ENCODE measurements at places on chromosomes 6 and 20.

DNA sequence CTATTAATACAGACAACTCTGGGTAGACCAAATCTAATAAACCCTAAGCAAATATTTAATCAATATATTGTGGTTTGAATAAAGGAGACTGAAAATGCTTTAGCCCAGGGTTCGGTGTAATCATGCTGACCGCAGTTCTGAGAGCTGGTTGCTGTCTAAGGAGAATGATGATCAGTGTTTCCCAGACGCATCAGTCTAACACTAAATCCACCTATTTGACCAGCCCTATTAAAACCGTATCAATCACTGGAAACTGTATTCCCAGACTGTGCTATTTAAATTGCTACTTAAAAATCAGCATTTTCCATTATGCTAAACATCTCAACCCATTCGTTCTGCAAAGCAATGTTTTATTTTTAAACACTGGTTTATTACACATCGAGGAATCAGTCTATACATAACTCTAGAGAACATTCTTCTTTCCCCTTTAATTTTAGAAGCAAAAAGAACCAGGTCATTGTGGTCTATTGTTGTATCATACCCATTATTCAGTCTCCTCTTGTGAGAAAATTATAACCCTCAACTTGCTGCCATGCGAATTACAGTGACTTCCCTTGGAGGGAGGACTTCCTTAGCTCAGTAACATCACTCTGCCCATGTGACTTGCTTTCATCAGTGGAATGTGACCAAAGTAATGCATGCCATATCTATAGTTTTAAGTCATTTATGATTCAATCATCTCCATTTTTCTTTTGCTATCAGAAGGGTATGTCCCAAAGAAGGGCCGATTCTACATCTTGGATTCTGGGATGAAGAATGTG, 515.2 kb upstream of the JAG1 start:
- no peak for DNase-seq

GRCh38 chr20:15742087-15742486, 831.2 kb downstream of the KIF16B start:
- DNase-seq: no peak

DNA sequence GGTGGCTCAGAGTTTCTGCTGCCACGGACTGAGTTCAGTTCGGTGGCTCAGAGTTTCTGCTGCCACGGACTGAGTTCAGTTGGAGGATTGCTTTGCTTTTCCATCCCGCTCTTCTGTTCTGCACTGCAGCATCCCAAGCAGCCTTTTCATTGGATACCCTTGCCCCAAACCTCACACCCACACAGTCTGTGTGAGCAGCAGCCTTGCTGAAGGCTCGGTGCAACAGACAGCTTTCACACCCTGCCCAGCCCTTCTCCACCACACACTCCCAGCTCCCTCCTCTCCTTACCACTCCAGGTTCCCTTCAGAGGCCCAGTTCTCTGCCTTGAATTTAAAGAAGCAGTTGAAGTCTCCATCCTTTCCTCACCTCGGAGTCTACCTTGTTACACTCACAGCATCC, 52.5 kb upstream of the CHD6 start:
- DNase-seq: no peak

DNA sequence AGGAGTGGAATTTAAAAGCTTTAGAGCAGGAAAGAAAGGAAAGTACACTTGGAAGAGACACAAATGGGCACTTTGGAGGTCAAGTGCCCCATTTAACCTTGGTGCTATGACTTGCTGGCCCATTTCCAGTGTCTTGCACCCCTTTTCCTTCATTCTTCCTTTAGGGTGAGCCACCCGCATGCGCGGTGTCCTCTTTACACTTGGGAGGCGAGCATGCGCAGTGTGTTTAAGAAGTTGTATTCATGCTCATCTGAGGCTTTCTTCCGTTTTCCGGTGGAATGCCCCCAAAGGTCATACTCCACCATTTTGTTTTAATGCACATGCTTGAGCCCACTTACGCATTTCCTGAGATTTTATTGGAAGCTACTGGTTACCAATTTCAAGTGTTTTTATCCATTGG, 29.1 kb downstream of the TMEM170B start:
- DNase-seq: no peak

DNA sequence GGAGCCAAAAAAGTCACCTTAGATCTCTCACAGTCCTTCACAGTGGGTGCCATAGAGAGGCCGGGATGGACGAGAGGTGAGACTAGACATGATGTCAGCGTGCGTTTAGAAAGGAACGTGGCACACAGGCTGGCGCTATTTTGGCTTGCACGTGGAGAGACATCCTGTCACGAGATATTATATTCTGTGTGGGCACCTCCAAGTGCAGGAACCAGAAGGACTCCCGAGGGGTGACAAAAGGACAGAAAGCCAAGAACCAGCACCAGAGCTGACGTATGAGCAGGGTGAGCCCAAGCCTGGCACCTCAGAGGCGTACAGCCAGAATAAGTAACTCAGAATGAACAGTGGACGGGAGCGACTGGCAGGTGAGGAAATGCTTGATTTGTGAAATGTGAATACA, 49.9 kb upstream of the QKI start:
- DNase-seq: no peak

DNA sequence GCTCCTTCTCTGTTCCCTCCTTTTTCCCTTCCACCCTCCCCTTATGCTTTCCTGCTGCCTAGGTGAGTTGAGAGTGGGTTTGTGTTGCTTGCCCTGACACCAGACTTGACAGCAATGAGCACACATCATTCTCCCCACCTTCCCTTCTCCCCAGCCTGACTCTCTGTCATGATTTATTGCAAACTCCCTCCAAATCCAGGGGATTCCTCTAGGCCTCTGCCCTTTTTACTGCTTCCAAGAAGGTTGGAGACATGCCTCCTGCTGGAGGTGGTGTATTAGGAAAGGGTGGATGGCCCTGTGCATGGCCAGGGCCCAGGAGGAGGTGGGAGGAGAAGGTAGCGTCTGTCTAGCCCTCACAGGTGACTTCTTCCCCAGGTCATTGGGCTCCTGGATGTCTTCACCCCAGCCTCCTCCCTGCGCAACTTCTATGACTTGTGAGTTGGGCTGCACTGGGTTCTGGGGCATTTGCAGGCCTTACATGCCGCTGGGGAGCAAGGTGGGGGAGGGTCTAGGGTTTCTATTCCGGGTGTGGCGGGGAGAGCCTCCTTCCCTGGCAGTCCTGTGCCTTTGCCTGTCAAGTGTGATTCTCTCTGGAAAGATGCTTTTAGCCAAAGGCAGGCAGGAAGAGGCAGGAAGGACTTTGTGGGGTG, 2.1 kb downstream of the MAPK13 start:
- DNase-seq: no peak

DNA sequence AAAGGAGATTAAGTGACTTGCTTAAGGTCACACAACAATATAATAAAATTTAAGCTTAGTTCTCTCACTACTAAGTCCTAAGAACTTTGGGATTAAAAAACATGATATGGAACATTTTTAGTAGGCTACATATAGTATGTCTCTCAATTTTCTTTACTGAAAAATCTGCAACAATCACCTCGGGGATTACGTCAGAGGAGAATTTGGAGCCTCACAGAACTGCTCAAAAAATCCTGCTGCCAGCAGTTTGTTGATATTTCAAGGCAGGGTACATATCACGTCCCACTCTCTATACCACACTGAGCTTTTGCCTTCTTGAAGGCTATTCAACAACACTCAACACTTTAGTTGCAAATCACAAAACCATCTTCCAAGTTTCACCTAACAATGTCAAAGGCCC, 561.6 kb upstream of the BTBD3 start:
- DNase-seq: no peak

DNA sequence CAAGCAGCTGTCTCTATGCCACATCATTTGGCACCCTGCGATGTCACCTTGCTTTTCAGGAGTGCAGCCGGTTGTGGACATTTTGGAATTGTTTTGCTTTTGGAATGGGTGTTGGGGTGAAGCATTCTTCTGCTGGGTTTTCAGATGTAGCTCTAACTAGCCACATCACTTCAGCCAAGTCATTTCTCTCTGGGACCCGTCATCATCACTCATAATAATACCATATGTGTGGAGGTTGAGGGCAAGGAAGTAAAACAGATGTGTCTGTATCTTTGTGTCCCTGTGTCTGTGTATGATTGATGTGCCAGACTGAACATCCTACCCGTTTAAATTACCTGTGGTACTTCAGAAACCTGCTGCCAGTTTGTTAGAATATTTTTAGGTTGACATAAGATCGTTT, 49.5 kb upstream of the TULP4 start:
- DNase-seq: no peak

DNA sequence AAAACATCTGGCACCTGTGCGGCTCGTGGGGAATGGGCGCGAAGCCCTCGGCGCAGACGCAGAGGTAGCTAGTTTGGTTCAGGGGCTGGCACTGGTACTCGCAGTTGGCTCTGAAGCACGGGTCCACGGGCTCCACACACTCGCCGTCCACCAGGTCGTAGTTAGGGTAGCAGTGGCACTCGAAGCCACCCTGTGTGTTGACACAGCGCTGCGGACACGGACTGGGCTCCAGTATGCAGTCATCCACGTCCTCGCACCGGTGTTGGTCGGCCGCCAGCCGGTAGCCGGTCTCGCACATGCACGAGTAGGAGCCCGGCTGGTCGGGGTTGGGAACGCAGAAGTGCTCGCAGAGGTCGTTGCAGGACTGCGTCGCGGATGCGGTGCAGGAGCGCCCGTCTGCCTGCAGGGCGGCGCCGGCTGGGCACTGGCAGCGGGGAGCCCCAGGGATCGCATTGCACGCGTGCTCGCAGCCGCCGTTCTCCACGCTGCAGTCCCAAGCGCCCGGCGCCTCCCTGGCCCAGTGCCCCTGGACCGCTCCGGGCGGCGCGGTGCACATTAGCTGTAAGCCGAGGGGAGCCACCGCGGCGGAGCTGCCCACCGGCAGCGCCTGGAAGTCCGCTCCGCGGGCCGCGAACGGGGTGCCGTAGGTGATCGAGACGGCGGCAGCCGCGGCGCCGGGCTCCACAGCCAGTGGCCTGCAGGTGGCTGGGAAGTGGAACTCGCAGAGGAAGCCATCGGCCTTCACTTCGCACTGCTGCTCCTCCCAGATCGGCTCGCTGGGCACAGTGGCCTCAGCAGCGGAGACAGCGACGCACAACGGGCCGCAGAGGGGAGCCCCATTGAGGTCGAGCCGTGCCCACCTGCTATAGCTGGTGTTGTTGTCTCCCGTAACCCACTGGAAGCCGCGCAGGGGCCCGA, 930 bp downstream of the THBD start:
- no peak for DNase-seq

GRCh38 chr20:52746190-52746589, 226.0 kb upstream of the TSHZ2 start:
- DNase-seq: no peak

DNA sequence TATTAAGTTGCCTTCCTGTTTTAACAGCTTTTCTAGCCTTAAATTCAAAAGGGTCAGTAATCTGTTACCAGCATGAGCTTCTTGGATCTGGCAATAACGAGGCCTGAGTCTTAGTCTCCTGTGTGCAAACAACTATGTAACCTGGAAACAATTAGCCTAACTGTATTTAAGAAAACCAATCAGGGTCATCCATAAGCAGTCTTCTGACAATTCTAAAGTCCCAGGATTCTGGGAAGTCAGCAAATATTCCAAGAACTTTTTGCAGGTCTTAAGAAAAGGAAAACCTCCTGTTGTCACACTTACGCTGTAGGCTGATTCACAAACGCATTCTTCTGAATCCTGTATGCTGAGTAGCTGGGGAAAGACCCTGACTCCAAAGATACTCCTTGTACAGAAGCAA, 90.4 kb downstream of the COL12A1 start:
- no peak for DNase-seq

- DNase-seq: no peak
Measured at GRCh38 chr6:40805336-40805735, 218.2 kb upstream of the LRFN2 start.

- DNase-seq: no peak
Measured at GRCh38 chr6:19818805-19819204, 18.4 kb upstream of the ID4 start.

DNA sequence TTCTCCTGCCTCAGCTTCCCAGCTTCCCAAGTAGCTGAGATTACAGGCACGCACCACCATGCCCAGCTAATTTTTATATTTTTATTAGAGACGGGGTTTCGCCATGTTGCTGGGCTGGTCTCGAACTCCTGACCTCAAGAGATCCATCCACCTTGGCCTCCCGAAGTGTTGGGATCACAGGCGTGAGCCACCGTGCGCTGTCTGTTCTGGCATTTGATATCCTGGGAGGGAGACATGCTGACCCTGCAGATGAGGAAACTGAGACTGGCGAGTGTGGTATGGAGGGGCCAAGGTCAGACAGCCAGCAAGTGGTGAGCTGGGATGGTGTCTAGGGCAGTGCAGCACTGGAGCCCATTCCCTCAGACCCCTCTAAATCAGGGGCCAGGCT, 44.6 kb downstream of the SRC start:
- DNase-seq: no peak

DNA sequence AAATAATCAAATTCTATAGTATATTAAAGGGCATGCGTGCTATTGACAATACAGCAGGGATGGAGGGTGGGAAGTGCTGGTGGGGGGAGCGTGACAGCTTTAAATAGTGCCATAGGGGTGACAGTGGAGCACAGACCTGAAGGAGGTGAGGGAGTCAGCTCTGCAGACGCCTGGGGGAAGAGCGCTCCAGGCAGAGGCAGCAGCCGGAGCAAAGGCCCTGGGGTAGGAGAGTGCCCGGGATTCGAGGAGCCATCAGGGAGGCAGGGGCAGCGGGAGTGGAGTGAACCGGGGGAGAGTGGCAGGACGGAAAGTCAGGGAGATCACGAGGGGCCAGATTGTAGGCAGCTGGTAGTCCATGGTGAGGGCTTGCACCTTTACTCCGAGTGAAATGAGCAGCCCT, 78.4 kb upstream of the CCDC167 start:
- no peak for DNase-seq

GRCh38 chr6:44237021-44237812, 9.7 kb upstream of the HSP90AB1 start:
- no peak for DNase-seq

GRCh38 chr6:86128130-86128814, 485.6 kb upstream of the SYNCRIP start:
- DNase-seq: no peak

GRCh38 chr6:92124200-92124651, 1295.1 kb downstream of the EPHA7 start:
- no peak for DNase-seq

DNA sequence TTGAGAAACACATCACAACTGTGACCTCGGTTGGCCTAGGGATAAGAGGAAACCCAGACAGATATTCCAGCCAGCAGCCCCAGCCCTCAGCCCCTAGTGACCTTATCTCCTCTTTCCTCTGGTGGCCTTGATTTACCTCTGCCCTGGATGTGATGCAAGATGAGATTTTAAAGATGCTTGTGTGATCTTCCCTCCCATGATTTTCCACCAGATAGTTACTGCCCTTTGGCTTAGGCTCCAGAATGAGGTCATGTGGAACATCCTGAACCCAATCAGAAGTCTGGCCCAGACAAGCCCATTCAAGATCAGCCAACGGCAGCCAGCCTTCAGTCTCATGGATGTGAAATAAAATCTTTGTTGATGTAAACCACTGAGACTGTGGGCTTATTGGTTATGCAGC, 104.0 kb downstream of the BANF2 start:
- DNase-seq: no peak

DNA sequence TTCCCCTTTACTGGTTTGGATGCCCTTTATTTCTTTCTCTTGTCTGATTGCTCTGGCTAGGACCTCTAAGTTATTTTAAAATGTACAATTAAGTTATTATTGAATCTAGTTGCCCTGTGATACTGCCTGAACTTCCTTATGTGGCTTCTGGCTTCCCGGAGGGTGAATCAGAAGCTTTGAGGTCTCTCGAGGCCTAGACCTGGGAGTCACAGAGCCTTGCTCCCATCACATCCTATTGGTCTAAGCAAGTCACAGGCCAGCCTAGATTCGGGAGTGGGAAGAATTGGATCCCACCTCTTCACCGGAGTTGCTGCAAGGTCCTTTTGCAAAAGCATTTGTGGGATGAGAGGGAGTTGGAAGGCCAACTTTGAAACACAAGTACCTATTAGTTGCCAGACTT, 15.2 kb downstream of the BCAS4 start:
- no peak for DNase-seq

Data from stimulated activated CD8-positive, alpha-beta memory T cell treated with anti-CD3 and anti-CD28 coated beads, Interleukin-7, amount 100 ng/mL, for 48 hours (primary cell).